HTR-8/SVneo (cell line): ENCODE measurements at places on chromosomes 3 and 15.

DNA sequence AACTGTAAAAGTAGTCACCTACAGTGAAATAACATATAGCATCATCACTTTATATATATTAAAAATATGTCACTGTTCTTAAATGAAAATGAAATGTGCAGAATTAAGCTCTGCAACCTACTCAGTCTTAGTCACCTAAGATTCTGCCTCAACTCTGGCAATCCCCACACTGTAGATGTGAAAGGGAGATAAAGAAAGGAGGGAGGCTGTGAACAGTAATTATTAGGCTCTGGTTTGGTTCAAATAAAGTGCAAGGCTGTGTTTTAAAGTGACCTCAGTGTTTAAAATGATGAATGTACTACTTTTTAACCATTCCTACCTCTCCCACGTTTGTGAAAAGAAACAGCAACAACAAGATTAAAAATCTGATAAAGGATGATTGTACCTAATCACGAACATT, 72.2 kb downstream of the ATP8B4 start:
- DNase-seq: no peak

DNA sequence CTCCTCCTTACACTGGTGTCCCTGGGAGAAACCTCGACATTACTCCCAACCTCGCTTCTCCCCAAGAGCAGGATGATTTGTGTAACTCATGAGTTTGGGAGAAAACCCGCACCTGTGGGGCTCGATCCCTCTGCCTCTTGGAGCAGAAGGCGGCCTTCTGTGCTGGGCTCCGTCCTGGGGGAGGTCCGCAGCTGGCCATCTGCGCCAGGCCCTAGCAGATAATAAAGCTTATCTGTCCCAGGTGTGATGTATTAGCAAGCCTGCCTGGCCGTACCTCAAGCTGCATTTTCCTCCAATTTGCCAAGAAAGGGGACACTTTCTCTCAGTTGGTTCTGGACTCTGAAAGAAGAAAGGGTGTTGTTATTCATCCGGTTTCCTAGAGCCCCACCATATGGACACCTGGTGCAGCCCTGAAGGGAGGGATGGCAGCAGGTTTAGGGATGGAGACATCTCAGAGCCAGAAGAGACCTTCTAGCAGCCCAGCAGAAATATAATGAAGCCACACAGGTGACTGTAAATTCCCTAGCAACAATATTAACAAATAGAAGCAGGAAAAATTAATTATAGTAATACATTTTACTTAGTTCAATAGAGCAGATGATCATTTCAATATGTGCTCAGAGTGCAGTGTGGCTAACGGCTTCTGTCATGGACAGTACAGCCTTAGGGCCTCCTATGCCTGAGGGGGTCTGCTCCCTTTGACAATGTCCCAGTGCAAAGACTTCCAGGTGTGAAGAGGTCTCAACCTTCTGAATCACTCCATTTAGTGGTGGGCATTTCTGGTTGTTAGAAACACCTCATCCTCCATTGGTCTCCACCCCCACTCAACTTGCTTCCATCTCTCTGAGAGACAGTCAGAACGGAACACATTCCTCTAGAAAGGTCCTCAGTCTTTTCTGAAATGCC, 94.8 kb downstream of the CPN2 start:
- DNase-seq: no peak

- no peak for DNase-seq
Observed at GRCh38 chr3:152276681-152277080, 8.0 kb downstream of the MBNL1 start.

DNA sequence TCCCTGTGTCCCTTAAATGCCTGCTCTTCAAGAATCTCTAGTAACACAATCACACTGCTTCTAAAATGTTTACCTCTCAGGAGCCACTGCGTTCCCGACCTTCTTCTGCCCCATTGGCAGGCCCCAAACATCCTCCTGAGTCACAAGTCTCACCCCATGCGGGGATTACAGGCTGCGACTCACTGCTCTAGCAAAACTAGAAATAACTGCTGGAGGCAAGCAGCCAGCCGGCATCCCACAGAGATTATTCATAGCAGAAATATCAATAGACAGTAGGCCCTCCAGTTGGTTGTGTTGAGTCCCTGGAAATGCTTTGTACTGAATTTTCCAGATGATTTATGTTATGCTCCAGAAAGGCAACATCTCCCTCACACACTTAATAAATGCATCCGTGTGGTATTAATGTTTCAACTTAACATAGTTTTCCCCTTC, 64.8 kb downstream of the RFTN1 start:
- peak; percentile 59 for DNase-seq

- DNase-seq: no peak
Observed at GRCh38 chr3:128282380-128283196, 129.3 kb downstream of the EEFSEC start.

- DNase-seq: peak; percentile 67
Observed at GRCh38 chr3:57078635-57079473, 18.4 kb downstream of the SPATA12 start.

GRCh38 chr3:48784426-48785120, 63.1 kb downstream of the PRKAR2A start:
- no peak for DNase-seq

DNA sequence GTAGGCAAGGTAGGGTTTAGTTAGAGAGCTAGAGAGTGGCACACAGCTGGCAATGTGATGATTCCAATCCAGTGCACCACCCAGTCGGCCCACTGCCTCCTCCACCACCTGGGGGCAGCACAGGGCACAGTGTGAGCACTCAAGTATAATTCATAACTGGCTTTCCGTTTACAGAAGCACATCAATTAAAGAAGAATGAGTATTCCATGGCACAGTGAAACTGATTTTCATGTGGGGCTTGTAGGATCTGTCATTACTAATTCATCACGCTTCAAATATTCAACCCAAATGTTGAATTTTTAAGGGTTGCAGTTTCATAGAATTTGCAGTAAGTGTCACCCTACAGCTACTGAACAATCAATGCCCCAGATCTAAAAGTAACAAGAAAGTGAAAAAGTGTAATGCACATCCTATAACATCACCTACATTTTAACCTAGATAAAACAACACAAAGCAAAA, 149.9 kb downstream of the IGSF11 start:
- DNase-seq: peak; percentile 14

GRCh38 chr15:78072080-78072892, 5.2 kb downstream of the TBC1D2B start:
- DNase-seq: no peak

DNA sequence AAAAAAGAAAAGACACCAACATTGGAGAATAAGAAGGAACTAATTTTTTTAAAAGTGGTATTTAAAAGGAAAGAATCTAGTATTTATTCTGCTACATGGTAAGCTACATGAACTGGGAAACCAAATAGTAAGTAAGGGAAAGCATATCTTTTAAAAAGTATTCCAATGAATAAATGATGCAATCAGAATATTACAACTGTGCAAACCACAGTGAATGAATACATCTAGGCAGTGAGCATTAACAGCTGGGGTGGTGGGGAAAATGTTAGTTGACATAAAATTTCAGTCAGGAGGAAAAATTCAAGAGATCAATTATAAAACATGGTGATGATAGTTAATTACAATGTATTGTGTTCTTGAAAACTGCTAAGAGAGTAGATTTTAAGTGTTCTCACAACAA, 16.9 kb downstream of the ICE2 start:
- no peak for DNase-seq

- no peak for DNase-seq
Observed at GRCh38 chr15:98804057-98804380, 155.7 kb downstream of the IGF1R start.

GRCh38 chr3:129554356-129555152, 11.6 kb downstream of the H1-8 start:
- DNase-seq: no peak

GRCh38 chr3:25181096-25181495, 247.0 kb upstream of the RARB start:
- no peak for DNase-seq

- DNase-seq: no peak
Observed at GRCh38 chr3:32885283-32885901, 66.1 kb upstream of the CCR4 start.

DNA sequence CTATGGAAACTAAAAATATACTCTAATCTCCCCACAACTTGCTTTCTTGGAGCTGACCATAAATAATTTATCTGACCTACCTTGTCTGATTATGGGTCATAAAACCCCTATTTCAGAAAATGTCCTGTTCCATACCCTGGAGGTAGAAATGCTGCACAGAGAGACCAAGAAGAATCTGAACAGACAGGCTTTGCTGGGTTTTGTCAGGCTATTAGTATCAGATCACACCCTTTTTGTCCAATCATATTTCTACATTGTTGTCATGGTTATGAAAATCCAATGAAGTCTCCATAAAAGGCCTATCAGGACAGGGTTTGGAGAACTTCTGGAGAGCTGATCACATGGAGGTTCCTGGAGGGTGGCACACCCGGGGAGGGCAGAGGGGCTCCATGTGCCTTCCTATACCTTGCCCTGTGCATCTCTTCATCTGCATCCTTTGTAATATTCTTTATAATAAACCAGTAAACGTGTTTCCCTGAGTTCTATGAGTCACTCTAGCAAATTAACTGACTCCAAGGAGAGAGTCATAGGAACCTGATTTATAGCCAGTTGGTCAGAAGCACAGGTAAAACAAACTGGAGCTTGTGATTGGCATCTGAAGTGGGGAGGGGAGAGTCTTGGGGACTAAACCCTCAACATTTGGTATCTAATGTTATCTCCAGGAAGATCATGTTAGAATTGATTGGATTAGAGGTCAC, 58.1 kb downstream of the NGLY1 start:
- no peak for DNase-seq

DNA sequence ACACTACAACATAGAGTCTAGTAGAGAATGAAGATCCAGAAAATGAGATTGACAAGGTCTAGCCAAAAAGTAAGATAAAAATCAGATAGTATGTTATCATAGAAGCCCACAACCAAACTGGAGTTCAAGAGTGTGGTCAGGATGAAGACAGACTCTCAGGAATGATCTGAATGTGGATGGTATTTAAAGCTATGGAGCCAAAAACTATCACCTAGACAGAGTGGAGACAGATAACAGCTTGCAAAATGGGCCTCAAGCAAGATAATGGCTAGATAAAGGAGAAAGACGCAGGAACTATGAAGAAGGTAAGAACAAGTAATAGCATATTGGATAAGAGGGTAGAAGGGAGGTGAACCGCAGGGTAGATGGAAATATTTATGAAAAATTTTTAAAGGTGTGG, 35.4 kb downstream of the ZMAT3 start:
- DNase-seq: peak; percentile 10

DNA sequence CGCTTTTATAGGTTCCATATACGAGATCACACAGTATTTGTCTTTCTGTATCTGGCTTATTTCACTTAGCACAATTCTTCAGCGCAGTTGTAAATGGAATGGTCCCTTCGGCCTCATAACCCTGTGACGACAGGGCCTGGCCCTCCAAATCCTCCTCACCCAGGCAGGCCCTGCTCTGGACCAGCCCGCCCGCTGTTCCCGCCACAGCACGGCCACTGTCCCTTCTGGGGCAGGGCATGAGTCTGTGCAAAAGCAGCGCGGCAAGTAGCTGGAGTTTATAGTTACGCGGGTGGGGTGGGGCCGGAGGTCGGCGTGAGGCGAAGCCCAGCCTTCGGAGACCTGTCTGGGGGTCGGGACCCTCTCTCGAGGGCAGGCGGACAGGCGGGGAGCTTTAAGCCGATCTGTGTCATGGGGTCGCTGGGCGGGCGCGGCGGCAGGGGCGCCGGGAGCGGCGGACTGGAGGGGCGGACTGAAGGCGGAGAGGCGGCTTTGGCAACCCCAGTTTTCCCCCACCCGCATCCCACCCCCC, 543 bp downstream of the ARPIN start:
- DNase-seq: peak; percentile 41

GRCh38 chr3:46685446-46685845, 8.0 kb downstream of the ALS2CL start:
- DNase-seq: no peak

DNA sequence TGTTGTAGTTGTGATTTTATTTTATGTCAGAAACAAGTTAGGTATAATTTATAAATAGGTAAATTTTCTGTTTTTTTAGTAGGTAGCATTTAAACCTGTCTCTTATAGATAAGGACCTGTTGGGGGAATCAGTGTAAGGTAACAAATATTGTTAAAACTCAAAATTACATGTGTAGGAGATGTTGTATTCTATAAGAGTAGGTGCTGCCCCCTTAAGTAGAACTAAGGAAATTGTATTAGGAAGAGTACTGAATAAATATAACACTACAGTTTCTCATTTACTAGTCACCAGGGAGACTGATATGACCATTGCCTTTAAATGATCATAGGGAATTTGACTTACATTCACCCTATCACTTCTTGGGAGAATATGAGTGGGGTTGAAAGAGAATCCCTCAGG, 31.2 kb downstream of the SLC25A36 start:
- DNase-seq: no peak

- DNase-seq: no peak
Observed at GRCh38 chr3:55030938-55031337, 103.1 kb upstream of the LRTM1 start.

- DNase-seq: no peak
Observed at GRCh38 chr15:85000937-85001336, 19.3 kb downstream of the PDE8A start.

- DNase-seq: no peak
Observed at GRCh38 chr3:118110211-118110610, 924.4 kb downstream of the IGSF11 start.

- no peak for DNase-seq
Observed at GRCh38 chr15:70936326-70936725, 43.7 kb downstream of the LRRC49 start.

GRCh38 chr3:175916191-175916934, 1057.2 kb downstream of the NAALADL2 start:
- no peak for DNase-seq

DNA sequence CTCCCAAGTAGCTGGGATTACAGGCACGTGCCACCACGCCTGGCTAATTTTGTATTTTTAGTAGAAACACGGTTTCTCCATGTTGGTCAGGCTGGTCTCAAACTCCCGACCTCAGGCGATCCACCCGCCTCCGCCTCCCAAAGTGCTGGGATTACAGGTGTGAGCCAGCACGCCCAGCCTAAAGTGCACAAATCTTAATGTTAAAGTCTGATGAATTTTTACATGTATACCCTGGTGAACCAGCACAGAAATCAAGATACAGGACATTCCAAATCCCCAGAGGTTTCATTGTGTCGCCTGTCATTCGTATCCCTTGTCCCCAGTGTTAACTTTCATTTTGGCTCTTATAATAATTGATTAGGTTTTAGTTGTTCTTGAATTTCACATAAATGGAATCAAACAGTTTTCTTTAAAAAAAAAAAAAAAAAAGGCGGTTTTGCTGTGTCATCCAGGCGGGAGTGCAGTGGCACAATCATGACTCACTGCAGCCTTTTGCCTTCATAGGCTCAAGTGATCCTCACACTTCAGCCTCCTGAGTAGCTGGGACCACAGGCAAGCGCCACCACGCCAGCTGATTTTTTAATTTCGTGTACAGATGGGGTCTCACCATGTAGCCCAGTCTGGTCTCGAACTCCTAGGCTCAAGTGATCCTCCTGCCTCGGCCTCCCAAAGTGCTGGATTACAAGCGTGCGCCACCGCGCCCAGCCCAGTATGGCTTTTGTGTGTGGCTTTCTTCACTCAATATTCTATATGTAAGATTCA, 1.5 kb upstream of the TM4SF19 start:
- no peak for DNase-seq
